Stimulated activated CD8-positive, alpha-beta memory T cell treated with anti-CD3 and anti-CD28 coated beads, Interleukin-4, amount 100 ng/mL, for 4 hours (primary cell): ENCODE measurements at places on chromosomes 4 and X.

- no peak for DNase-seq
These were observed 92.6 kb downstream of the ANTXR2 start for GRCh38 chr4:79980448-79980847.

- no peak for DNase-seq
These were observed 1079.8 kb downstream of the RAPGEF2 start for GRCh38 chr4:160182727-160183126.

DNA sequence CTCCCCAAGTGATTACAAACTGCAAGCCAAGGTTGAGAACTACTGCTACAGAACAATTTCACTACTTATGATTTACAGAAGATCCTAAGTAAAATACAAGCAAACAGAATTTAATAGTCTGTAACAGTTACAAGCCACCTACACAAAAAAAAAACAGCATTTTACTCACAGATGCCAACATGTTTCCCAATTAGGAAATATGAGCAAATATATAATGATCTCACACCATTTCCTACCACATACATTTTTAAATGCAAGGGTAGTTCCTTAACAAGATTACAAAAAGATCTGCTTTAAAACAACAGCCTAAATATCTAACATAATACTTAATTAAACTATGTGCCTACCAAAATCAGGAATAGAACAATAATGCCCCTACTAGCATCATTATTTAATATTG, 63.4 kb downstream of the EFHC2 start:
- DNase-seq = no peak

DNA sequence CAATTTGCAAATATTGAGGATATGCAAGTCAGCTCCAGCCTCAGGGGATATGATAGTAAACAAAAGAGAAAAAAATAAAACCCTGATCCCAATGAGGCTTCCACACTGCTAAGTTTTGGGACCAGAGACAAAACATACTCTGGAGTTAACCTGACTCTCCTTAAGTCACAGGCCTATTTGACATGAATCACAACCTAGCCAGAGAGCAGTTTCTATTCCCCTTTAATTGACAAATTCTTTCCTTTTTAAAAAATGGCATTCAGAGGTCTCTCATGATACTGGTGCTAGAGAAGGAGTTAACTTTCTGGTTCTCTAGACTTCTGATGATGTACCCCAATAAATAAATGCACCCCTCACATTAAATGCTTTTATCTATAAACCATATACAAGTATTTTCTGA, 8.8 kb downstream of the ACSL1 start:
- DNase-seq = no peak

- no peak for DNase-seq
These were observed 221.2 kb downstream of the LDB2 start for GRCh38 chr4:16677001-16677944.

DNA sequence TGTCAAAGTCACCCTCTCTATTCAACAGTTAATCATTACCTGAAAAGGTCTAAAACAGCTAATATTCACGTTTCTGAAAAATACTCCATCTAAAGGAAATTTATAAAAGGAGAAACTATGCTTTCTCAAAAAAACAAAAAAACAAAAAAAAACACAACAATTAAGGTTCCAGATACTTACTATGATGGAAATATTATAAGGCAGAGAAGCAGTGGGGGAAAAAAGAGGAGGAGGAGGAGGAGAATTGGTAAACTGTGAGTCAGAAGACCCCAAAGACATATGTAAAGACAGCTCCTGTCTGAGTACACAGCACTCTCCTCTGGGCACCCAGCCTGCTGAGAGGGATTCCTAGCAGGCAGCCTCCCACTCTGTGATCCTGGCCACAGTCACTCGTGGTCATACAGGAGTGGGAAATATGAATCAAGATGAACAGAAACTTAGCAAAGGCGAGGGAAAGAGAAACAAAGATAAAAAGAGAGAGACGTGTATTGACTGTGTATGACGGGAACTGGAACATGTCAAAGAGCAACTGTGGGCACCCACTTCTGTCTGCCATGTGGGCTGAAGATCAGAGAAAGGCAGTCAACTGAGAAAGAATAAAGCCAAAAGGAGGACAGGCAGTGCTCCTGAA, 12.5 kb downstream of the KLHL15 start:
- peak; percentile 2 for DNase-seq

DNA sequence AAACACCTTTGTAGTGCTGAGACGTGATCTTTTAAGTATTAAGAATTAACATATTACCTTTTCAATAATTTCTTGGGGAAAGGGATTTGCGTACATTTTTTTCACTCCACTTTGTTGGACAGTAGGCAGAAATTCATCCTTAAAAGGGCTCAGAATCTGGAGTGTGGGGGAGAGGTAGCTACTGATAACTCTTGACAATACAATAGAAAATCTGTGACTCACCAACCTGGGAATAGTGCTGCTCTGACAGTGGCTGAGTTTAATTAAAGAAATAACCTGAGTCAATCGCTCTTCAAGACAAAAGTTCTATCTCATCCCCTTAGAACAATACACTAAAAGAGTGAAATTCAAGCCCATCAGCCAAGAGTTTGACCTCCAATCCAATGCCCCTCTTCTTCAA, 60.2 kb downstream of the SLC9A7 start:
- DNase-seq = no peak

DNA sequence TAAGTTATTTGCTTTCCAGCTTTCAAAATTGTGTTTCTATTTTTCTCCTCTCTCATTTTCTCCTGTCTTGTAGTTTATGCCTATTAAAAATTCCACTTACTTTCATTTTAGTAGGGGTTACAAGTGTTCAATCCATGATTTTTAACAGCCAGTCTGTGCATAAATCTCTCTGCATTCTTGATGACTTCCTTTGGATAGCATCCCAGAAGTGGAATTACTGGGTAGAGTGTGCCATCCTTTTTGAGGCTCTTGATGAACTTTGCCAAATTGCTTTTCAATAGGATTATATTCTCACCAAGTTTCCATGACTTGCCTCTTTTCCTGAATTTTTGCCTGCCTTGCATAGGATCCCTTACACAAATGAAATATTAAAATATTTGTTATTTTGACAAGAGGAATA, 58.5 kb downstream of the DIPK2B start:
- DNase-seq = no peak

- no peak for DNase-seq
These were observed 2.4 kb downstream of the PKD2 start for GRCh38 chr4:88009871-88010270.

GRCh38 chrX:318739-319578, at the start of gene GTPBP6:
GTPBP6 (minus strand) TSS chrX:318796; CDS start chrX:318787, 9 bp downstream.
- peak; percentile 98 for DNase-seq

- no peak for DNase-seq
These were observed 29.9 kb upstream of the HTRA3 start for GRCh38 chr4:8239661-8240060.

DNA sequence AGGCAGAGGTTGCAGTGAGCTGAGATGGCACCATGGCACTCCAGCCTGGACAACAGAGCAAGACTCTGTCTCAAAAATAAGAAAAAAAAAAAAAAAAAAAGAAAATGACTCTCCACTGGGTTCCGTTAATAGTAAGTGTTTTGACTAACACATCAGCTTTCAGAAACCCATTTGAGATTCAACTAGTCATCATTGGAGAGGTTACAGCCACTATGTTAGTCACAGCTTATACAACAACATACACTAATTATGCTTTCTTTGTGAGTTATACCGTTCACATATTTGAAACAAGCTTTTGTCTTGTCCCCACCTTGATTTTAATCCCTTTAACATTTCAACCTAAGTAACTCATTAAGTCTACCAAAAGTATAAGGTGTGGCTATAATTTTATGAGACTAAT, 48.2 kb downstream of the HADH start:
- no peak for DNase-seq

- DNase-seq = peak; percentile 44
These were observed at the start of gene SYN1 for GRCh38 chrX:47619486-47620302. SYN1 (minus strand) TSS chrX:47619857; CDS start chrX:47619728, 129 bp downstream.

- DNase-seq = no peak
These were observed 569 bp downstream of the ARFIP1 start for GRCh38 chr4:152780267-152780778.

GRCh38 chrX:70427365-70427764, 4.3 kb downstream of the GDPD2 start:
- DNase-seq = no peak

DNA sequence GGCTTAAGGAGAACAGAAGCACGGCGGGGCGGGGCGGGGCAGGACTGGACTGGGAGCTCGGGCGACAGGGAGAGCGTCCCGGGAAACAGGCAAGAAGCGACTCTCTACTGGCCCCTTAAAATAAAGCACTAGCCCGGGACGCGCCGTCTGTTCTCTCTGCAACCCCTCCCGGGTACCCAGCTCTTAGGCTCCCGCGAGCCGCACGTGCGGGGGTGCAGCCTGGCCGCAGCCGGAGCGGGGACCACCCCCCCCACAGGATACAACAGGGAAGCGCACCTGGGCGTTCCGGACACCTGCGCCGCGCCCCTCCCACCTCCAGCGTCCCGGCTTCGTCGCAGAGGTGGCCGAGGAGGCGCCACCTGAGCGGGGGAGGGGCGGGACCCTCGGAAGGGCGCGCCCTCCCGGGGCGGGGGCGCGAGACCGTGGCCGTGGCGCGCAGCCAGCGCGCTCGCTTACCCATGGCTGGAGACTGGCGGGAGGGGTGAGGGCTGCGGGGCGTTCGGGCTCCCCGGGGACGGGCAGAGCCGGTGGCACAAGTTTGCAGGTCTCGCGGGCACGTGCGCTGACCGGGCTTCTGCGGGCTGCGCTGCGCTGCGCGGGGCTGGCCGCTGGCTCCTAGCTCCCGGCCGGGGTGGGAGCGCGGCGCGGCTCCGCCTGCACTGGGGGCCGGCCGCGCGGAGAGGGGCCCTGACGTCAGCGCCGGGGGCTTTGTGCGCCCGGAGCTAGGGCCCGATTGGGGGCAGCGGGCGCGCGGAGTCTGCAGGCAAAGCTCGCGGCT, 91.5 kb downstream of the GEMIN8 start:
- DNase-seq = no peak

GRCh38 chrX:78957049-78957767, 12.0 kb downstream of the P2RY10 start:
- DNase-seq = no peak

- no peak for DNase-seq
These were observed 250.6 kb downstream of the SNCA start for GRCh38 chr4:89586318-89586717.

DNA sequence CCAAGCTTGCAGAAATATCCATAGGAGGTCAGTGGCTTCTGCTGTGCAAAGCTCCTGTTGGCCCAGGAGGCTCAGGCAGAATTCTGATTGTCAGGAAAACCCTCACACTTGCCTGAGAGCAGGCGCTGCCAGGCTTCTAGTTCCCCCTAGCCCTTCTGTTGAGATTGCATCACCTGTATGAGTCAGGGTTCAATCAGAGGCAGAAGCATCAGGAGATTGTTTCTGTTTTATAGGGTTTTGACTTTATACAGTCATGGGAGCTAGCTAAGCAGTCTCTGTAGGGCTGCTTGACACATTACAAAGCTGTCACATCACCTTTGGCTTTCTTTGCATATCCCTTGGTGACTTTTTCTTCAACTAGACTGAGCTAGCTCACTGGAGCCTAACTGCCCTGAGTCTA, 27.8 kb downstream of the DIPK2B start:
- no peak for DNase-seq

DNA sequence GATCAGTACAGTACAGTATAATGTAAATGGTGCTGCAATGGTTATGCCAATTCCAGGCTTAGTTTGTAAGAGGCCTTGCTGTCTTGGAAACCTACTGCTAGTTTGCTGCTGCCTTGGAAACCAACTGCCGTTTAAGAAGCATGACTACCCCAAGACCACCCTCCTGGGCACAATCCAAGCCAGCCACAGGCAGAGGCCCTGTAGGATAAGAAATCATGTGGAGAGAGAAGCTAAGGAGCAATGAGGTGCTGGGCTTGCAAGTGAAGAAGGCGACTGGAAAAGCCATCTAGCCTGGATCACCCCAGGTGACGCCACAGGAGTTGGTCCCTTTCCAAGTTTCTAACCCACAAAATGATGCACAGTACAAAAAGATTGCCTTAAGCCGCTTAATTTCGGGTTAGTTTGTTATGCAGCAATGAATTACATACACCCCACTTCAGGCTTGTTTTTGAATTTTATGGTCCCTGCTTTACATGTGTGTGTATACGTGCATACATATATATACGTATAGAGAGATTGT, 16.9 kb downstream of the ZFP42 start:
- no peak for DNase-seq

GRCh38 chr4:100162027-100162685, 28.1 kb downstream of the DDIT4L start:
- DNase-seq = no peak
